ENCODE measurements at places on chromosomes 12 and 14.
A peak's percentile ranks its signal among the peaks of the same experiment; 100 is the strongest.

DNA sequence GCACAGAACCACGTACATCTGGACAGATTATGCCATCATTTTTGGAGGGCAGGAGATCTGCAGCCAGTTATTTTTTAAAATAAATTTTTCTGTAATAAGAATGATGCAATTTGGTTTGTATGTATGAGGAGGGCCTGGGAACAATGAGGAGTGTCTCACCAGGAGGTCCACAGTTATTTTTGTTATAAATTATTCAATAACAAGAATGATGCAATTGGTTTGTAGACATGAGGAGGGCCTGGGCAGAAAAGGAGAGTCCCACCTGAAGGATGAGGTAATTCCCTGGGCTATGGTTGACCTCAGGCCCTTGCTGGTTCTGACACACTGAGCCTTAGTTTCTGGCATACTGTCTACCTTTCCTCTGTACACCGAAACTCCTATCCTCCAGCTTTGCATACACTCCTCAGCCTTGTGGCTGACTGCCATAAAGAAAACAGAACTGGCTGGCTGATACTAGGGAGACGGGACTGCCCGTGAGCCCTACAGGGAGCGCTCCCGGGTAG lies 9.0 kb upstream of the DCD start:
- no peak for DNase-seq

DNA sequence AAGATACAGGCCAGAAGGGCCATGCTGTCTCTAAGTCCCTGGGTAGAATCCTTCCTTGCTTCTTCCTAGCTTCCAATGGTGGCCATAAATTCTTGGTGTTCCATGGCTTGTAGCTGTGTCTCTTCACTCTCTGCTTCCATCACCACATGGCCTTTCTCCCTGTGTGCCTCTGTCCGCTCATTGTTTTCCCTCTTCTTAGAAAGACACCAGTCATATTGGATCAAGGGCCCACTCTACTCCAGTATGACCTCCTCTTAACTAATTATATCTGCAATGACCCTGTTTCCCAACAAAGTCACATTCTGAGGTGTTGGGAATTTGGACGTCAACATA lies 7.6 kb upstream of the MAP1LC3B2 start:
- no peak for DNase-seq

- no peak for DNase-seq
These were observed 59.6 kb downstream of the EML5 start for GRCh38 chr14:88733121-88733520.

GRCh38 chr12:75954041-75954440 lies 77.5 kb downstream of the PHLDA1 start:
- DNase-seq = no peak

DNA sequence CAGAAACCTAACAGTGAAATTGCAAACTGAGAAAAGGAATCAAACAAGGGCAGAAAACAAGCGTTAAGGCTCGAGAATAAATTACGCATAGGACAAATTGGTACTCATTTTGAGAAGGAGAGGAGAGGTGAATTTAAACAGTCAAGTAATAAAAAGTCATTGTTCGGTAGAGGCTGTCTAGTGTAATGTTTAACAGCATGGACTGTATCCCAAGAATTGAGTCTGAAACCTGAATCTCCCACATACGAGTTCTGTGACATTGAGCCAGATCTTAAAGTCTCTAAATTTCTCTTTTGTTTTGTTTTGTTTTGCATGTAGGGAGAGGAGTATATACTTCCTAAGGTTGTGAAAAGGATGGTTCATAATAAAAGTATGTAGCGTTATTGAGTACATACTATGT lies 216.5 kb upstream of the BTG1 start:
- no peak for DNase-seq

- no peak for DNase-seq
These were observed 52.3 kb upstream of the EGLN3 start for GRCh38 chr14:34003082-34003668.

DNA sequence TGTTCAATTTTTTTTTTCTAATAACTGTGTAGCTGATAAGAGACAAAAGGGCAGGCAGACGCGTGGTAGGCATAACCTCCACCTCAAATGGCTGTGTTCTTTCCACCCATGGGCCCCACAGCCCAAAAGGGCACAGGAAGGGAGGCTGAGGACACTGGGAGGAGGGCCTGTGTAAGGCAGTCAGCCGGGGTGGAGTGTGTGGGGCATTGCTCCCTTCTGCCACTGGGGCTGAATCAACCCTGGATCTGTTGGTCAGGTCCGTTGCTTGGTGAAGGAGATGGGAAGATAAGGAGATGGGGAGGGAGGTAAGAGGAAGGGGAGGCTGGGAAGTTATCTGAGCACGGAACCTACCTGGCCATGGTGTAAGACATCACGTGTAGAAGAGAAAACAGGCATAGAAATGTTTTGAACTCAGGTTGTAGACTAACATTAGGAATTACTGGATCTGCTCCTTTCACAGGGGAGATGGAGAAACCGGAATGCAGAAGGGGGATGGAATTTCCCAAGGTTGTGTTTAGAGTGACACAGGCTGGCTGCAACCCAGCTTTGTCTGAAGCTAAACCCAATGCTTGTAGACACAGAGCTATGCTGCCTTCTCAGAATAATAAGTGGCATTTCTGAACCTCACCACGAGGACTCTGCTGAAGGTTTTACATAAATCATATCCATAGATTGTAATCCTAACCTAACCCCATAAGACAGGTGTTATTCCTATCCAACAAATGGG lies 138.5 kb upstream of the NOS1 start:
- DNase-seq = no peak

GRCh38 chr12:9343731-9344130 lies 135.5 kb upstream of the PZP start:
- no peak for DNase-seq

- no peak for DNase-seq
These were observed 22.5 kb upstream of the ATP2B1 start for GRCh38 chr12:89731089-89731488.

DNA sequence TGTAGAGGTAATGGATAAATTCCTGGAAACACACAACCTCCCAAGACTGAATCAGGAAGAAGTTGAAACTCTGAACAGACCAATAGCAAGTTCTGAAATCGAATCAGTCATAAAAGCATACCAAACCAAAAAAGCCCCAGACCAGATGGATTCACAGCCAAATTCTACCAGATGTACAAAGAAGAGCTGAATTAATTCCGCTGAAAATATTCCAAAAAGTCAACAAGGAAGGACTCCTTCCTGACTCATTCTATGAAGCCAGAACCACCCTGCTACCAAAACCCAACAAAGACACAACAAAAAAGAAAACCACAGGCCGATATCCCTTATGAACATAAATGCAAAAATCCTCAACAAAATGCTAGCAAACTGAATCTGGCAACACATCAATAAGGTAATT lies 81.5 kb downstream of the SLC38A4 start:
- no peak for DNase-seq

- DNase-seq = no peak
These were observed 21.5 kb upstream of the MMP17 start for GRCh38 chr12:131806674-131807073.

DNA sequence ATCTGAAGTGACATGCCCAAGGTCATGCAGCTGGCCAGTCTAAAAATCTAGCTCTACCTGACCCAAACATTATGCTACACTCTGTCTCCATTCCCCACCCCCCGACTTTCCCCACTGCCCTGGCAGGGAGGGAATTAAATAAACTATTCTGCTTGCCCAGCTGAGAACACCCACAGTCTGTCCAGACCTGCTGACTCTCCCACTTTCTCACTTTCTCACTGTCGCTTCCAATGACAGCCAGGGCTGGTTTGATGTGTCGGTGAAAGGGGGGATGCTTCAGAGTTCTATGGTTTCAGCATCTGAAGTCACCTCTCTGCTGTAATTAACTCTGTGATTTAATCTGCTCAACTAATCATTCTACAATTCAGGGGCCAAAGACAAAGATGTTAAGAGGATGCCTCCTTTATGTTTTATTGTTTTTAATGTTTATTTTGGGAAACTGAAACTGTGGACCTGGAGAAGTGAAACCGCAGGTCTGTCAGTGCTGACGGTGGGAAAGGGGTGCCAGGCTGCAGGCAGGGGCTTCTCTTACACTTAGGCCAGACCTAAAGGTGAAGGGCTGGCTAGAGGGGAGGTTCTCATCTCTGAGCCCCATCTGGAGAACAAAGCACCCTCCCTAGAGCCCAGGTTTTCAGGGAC lies 8.1 kb upstream of the MSI1 start:
- no peak for DNase-seq

DNA sequence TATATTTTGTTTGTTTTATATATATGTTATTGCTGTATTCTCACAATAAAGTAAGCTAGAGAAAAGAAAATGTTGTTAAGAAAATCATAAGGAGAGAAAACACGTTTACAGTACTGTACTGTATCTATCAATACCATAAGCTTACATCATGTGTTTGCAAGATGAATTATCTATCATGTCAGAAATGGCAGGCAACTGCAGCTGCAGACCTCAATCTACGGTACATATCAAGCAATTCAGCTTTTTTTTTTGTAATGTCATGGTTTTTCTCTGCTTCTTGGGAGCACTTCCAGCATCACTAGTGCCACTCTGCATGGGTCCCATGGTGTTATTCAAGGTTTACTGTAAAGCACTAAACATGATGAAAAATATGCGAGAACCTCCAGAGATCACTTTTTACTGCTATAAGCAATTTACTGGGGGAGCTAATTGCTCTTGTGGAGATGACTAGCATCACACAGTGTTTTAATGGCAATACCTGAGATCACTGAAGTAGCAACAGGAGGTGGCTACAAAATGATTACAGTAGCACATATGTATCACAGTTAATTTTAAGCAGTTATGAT lies 9.0 kb upstream of the KRT2 start:
- no peak for DNase-seq

- DNase-seq = no peak
These were observed 4.2 kb upstream of the SLC8A3 start for GRCh38 chr14:70192915-70193314.

- no peak for DNase-seq
These were observed 13.4 kb upstream of the PCNX1 start for GRCh38 chr14:70893858-70894291.

GRCh38 chr14:61503167-61503801 lies 181.9 kb downstream of the PRKCH start:
- peak; percentile 60 for DNase-seq

DNA sequence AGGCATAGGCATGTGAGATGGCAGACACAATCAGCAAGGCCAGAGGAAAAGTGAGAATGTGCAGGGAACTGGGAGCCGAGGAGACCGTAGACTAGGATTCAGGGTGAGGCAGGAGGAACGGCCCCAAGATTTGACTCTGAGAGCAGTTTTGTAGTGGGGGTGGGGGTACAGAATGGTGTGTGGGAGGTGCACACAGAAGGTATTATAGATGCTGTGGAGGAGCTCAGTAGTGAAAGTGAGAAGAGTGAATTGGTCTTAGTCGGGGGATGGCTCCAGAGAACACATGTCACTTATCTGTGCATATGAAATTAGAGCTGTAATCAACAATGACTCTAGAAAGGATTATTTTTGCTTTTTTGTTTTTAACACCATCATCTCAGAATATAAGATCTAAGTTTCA lies 11.9 kb downstream of the ZNF664 start:
- no peak for DNase-seq

DNA sequence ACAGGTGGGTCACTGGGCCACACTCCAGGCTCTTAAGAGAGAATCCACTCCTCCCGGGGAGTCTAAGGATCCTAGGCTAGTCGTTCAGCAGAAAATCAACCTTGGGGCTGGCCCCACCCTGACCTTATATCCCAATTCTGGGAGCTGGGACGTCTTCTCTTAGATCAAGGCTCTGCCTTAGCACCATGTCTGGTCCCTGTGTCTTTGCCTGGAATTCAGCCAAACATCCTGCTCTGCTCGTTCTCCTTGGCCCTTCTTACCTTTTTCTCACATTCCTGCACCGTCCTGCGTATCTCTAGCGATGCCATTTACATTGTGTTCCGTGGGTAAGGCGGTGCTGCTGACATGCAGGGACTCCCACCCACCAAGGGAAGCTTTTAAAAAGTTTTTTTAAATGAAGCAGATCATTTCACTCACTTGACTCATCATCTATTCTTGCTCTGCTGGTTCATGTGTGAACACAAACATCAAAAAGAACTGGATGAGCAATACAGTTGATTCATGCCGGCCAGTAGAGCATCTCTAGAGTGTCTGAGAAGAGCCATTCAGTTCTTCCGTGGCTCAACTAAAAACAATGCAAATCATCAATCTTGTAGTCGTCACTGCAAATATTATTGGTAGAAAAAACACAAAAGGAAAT lies 50.2 kb downstream of the KCNK13 start:
- no peak for DNase-seq

GRCh38 chr14:26255213-26255612 lies 342.6 kb downstream of the NOVA1 start:
- no peak for DNase-seq

GRCh38 chr14:34911209-34912150 lies 36.3 kb upstream of the BAZ1A start:
- no peak for DNase-seq

DNA sequence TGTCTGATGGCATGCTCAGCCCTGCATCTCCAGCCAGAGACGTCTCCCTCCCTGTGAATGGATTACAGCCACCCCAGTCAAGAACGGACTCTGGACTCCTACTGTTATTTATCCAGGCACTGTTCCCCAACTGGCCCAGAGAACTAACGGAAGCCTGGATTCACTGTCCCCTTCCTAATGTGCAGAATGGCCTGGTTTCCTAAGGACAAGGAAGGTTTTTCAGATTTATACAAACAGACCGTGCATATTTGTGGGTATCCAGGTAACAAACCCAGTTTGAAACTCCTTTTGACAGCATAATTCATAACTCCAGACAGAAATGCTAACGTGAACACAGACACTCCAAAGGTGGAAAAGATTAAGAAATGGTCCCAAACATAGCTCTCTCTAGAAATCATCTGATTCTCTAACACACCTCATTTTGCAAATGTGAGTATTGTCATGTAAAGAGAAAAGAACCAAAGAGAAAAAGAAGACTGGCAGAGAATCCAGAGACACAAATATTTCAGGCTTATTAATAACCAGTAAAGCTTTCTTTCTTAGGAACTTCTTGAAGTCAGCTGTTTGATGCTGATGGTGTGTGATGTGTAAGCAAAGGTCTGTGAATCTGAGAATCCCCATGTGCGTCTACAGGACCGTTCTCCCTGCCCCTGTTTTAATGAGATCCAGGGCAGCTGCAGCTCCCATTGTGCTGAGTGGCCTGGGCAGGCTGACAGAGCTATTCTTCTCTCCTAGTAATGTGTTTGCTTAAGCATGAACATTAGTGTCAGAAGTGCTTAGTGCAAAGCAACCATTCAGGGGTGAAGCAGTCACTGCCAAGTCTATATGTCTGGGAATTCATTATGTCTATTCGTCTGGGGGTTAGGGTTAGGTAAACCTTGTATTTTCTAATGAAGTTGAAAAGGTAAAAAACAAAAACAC lies 86.8 kb upstream of the HIF1A start:
- no peak for DNase-seq

DNA sequence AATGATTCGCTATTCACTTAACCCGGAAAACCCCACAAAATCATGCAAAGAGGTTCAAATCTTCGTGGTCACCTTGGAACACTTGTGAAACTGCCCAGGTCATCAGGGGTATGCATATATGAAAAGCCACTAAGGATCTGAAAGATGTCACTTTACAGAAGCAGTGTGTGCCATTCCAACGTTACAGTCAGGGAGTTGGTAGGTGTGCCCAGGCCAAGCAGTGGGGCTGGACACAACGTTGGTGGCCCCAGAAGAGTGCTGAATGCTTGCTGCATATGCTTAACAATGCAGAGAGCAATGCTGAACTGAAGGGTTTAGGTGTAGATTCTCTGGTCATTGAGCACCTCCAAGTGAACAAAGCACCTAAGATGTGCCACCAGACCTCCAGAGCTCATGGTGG lies 51.1 kb upstream of the EIF5 start:
- no peak for DNase-seq

GRCh38 chr12:101854747-101855146 lies 22.6 kb upstream of the DRAM1 start:
- no peak for DNase-seq

All from activated CD8-positive, alpha-beta memory T cell treated with anti-CD3 and anti-CD28 coated beads, Interleukin-2, amount 50 U/mL, for 4 hours (primary cell).